ENCODE measurements at places on chromosomes 7 and 10. TPM values are rescaled to one million over a fixed set of nuclear protein-coding genes. Genes with fewer than 3 reads are reported as not detected.

The GHRHR gene
- not detected for polyA plus RNA-seq

The DOCK1 gene
- polyA plus RNA-seq = 15.5 TPM

The CAV1 gene
- polyA plus RNA-seq = 968 TPM

The LIPJ gene
- not detected for polyA plus RNA-seq

The CLDN15 gene
- polyA plus RNA-seq = 29.0 TPM

- peaks cover 6% of the 10 kb centered on the region for H3K27me3 ChIP-seq
- no peak for DNase-seq
- no peaks in the 10 kb centered on the region for H3K4me1 ChIP-seq
Observed at GRCh38 chr7:44193011-44193802, 4.0 kb upstream of the GCK start.

GRCh38 chr7:123773481-123773880 is 24.7 kb upstream of the WASL start:
- H3K27ac ChIP-seq = no peak overlapping the region
- no peaks in the 10 kb centered on the region for H3K36me3 ChIP-seq
- no peak for DNase-seq
- H3K4me1 ChIP-seq = no peaks in the 10 kb centered on the region
- no peak overlapping the region for H3K4me3 ChIP-seq

- H3K4me1 ChIP-seq = peaks cover 44% of the 10 kb centered on the region
- no peaks in the 10 kb centered on the region for H3K36me3 ChIP-seq
- no peak overlapping the region for H3K4me3 ChIP-seq
- DNase-seq = peak; percentile 69
Observed at GRCh38 chr10:31940839-31941653, 12.4 kb upstream of the ARHGAP12 start.

GRCh38 chr7:31440511-31440910 is 73.4 kb upstream of the ITPRID1 start:
- H3K27ac ChIP-seq = no peak overlapping the region
- no peaks in the 10 kb centered on the region for H3K4me1 ChIP-seq
- no peak for DNase-seq
- no peaks in the 10 kb centered on the region for H3K36me3 ChIP-seq
- peaks cover 25% of the 10 kb centered on the region for H3K27me3 ChIP-seq

- no peak for DNase-seq
- H3K4me1 ChIP-seq = no peaks in the 10 kb centered on the region
- no peak overlapping the region for H3K27ac ChIP-seq
Observed at GRCh38 chr7:149595078-149595477, 97.5 kb upstream of the ZNF746 start.

DNA sequence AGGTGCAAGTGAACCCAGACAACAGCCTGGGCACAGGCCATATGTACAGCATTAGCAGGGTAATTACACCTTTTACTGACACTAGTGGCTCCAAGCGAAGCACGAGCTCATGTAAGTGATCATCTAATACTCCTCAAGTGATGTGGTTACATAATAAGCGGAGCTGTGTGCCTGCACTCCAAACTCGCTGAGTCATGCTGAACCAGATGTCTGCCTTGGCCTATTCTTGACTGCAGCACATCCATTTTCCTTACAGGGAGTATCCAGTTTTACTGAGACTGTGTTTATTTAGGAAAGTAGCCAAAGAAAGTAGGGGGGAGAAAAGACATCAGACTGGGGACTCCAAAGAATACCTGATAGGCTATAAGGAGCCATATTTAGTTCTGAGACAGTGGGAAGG is 90.1 kb downstream of the GRM3 start:
- no peaks in the 10 kb centered on the region for H3K4me1 ChIP-seq
- no peak for DNase-seq
- no peak overlapping the region for H3K27ac ChIP-seq
- no peaks in the 10 kb centered on the region for H3K27me3 ChIP-seq
- H3K36me3 ChIP-seq = no peaks in the 10 kb centered on the region

DNA sequence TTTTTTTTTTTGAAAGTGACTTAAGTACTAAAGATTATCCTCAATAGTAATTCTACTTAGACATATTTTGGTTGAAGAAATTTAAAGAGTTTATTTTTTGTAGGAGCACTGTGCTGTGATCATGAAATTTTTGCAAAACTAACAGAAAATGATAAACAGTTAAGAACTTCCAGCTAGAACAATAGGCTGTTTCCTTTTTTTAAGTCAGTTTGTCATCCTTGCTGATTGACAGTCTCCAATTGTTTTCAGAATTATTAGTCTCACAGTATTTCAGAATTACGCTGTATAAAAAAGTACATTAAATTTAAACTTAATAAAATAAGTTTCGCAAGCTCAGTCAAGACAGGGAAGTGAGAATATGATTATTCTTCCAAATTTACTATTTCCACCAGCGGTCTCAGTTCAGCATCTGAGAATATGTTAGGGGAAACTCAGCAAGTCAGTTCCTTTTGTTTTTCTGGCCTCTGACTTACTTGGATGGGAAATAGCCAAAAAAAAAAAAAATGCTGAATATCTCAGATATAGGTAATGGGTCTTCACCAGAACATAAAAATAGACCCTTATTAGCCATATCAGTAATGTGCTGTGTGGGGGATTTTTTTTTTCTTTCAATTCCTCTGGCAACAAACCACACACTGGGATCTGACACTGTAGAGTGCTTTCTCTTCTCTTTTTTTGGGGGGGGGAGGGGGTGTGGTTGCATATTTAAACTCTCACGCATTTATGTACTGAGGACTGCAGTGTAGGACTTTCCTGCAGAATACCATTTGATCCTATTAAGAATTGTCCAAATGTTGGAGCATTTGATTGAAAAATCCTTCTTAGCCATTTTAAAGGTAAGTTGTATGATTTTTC is at the start of gene CD36:
TSS of gene CD36 (plus strand) at position 732 of the 855 bp plus-strand sequence. CDS start 8,099 bp downstream, outside the sequence.
- H3K4me3 ChIP-seq = no peak within 1 kb of the TSS
- H3K27ac ChIP-seq = no peak within 1 kb of the TSS
- H3K4me1 ChIP-seq = peaks cover 3% of the 10 kb centered on the region
- no peaks in the 10 kb centered on the region for H3K27me3 ChIP-seq
- DNase-seq = no peak

- no peak overlapping the region for H3K4me3 ChIP-seq
- DNase-seq = no peak
Observed at GRCh38 chr7:101739775-101740398, 77.5 kb upstream of the CUX1 start.

GRCh38 chr10:114548662-114549061 is 109.4 kb downstream of the ABLIM1 start:
- H3K4me1 ChIP-seq = peaks cover 6% of the 10 kb centered on the region
- H3K36me3 ChIP-seq = no peaks in the 10 kb centered on the region
- H3K27me3 ChIP-seq = no peaks in the 10 kb centered on the region
- H3K4me3 ChIP-seq = no peak overlapping the region
- H3K27ac ChIP-seq = no peak overlapping the region
- DNase-seq = peak; percentile 68

DNA sequence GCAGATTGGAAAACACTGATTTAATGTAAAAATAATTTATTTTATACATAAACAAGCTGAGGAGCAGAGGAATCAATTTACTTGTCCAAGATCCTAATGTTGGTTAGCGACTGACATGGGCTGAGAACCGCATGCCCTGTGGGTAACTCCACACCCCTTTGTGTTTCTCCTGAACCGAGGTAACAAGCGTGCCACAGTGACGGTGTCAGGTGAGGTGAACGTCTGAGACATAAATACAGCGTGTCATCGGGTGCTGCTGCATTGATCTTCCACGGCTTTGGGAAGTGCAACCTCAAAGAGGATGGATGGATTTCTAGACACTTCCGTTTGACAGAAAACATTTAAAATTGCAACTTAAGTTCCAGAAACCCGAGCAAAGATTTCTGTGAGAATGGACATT is 386.8 kb upstream of the ADARB2 start:
- H3K4me1 ChIP-seq = no peaks in the 10 kb centered on the region
- H3K27me3 ChIP-seq = no peaks in the 10 kb centered on the region
- no peaks in the 10 kb centered on the region for H3K36me3 ChIP-seq
- no peak overlapping the region for H3K4me3 ChIP-seq

DNA sequence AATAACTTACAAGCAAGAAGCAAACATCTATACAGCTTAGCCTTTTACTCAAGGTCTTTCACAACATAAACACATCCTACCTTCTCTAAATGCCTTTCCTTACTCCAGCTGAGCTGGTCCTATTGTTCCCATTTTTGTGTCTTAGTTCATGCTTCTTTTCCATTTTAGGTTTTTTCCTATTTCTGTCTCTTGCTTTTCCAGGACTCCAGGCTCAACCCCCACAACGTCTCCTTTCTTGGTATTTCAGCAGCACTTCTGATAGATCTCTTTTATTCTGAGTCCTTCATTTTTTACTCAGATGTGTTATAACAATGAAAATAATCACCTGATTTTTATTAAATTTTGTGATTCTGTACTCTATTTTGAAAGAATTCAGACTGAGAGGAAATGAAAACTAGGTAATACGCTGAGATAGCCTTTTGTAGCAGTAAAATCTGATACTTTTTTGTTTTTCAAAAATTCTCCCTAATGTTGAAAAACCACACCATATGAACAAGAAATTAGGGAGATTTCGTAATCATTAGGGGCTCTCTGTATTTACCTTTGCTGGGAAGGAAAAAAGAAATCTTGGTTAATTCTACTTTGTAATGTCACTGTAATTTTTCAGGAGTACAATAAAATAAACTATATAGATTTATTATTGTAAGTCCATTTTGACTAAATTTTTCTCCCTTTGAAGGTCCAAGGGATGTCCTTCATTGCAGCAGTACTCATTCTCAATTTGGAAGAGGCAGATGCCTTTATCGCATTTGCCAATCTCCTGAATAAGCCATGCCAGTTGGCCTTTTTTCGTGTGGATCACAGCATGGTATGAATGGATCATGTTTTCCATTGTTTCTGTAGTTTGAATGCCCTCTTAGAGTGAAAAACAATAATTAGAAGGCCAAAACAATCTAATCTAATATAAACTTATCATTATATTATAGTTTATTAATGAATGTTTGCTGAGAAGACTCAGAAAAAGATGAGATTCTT is 24.0 kb upstream of the HELLS start:
- H3K4me1 ChIP-seq = no peaks in the 10 kb centered on the region
- H3K36me3 ChIP-seq = no peaks in the 10 kb centered on the region
- no peak overlapping the region for H3K4me3 ChIP-seq
- no peaks in the 10 kb centered on the region for H3K27me3 ChIP-seq

DNA sequence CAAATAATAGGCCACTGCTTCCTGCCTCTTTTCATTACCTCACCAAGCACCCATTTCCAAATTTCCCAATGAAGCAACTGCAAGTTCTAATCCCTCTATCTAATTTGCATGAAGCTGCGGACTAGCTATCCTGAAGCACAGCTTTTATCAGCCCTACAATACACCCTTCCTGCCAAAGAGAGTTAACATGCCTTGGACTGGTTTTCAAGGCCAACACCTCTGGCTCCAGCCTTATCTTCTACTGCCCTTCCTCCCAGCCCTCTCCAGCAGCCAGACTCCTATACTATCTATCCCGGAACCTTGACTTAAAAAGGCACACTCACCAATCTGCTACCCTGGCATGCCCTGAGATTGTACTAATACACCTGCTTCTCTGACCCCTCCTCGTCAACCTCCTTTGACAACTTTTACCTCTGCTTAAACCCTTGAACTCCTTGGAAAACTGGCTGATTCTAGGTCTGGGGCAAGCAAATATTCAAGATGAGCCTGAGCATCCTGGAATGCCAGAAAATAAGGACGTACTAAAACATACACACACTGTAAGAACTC is 73.4 kb downstream of the SGMS1 start:
- H3K4me1 ChIP-seq = peaks cover 21% of the 10 kb centered on the region
- no peaks in the 10 kb centered on the region for H3K36me3 ChIP-seq
- no peak overlapping the region for H3K4me3 ChIP-seq
- no peak overlapping the region for H3K27ac ChIP-seq
- no peaks in the 10 kb centered on the region for H3K27me3 ChIP-seq

Data from SK-N-SH (cell line).